ENCODE measurements at places on chromosomes 2 and 18.

DNA sequence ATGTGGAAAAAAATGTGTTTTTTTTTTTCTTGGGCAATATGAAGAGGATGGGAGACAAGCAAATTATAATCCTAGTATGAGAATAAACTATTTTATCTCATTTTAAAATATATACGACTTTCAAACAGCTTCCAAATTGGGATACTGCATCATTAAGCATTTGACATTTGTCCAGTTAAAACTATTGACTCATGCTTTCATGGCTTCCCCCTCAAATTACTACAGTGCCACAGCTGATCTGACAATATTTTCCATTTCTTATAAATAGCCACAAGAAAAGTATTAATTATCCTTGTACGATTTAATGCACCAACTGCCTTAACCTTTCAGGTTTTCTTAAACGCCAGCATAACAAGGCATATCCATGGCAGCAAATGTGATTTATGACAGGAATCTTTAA lies 1134.8 kb upstream of the ZEB2 start:
- DNase-seq: no peak

GRCh38 chr2:161981679-161982250 lies 92.2 kb downstream of the DPP4 start:
- peak; percentile 85 for DNase-seq

- no peak for DNase-seq
These were observed 125.8 kb upstream of the GAREM1 start for GRCh38 chr18:32596501-32596900.

- DNase-seq: no peak
These were observed 49.0 kb upstream of the BIN1 start for GRCh38 chr2:127155947-127156346.

- DNase-seq: no peak
These were observed 5.4 kb upstream of the CHRNG start for GRCh38 chr2:232533944-232534710.

DNA sequence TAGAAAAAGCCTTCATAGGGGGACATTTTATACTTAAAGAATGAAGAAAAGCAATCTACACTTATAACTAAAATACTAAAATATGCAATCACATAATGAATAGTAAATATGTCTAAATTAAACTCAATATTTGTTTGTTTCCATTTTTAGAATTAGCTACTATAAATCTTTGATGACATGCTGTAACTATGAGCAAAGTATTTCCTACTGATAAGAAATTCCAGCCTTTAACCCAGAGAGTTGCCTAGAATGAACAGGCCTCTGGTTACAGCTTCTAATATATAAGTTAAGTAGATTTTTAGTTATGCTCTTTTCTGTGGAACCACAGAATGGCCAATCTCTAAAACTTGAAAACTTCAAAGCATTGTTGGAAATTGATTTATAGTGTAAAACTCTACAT lies 1465.6 kb upstream of the ZEB2 start:
- DNase-seq: no peak

DNA sequence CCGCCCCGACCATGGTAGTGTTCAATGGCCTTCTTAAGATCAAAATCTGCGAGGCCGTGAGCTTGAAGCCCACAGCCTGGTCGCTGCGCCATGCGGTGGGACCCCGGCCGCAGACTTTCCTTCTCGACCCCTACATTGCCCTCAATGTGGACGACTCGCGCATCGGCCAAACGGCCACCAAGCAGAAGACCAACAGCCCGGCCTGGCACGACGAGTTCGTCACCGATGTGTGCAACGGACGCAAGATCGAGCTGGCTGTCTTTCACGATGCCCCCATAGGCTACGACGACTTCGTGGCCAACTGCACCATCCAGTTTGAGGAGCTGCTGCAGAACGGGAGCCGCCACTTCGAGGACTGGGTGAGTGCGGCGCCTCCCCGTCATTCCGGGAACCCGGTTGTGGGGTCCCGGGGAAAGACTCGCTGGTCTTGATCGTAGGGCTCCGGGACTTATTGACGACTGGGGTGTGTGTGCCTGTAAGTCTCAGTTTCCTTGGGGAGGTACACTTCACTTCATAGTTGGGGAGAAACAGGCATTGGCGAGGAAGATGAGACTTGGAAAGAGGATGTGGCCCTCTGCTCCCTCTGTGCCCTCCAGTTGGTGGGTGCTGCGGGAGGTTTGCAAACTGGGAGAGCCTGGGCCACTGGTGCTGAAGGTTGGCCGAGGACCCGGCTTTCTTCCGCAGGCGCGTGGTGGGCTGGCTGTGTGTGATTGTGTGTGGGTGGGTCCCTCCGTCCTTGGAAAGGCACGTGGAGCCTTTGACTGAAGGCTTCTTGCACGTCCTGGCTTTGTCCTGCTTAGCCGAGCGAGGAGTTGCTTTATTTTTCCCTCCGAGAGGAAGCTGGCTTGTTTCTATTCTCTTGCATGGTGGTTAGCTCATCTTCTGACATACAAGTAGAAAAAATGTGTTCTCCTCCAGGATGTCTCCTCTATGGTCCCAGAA lies 886 bp downstream of the PRKCE start:
- DNase-seq: no peak

DNA sequence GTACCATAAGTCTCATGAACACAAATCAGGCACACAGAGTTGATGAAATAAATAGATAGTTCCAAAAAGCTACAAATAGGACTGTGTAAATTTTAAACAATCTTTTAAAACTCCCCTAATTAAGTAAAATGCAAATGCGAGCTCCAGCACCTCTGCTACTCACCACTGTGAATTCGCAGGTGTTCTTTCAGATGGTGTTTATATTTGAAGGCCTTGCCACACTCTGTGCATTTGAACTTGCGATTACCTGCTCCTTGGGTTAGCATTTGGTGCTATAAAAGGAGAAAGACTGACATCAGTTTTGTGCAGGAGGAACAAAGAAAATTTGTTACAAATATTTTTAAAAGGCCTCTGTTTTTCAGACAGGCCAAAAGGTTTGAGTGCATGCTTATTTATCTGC lies 118.9 kb downstream of the ZEB2 start:
- no peak for DNase-seq

GRCh38 chr2:141280037-141280436 lies 850.8 kb downstream of the LRP1B start:
- DNase-seq: no peak

DNA sequence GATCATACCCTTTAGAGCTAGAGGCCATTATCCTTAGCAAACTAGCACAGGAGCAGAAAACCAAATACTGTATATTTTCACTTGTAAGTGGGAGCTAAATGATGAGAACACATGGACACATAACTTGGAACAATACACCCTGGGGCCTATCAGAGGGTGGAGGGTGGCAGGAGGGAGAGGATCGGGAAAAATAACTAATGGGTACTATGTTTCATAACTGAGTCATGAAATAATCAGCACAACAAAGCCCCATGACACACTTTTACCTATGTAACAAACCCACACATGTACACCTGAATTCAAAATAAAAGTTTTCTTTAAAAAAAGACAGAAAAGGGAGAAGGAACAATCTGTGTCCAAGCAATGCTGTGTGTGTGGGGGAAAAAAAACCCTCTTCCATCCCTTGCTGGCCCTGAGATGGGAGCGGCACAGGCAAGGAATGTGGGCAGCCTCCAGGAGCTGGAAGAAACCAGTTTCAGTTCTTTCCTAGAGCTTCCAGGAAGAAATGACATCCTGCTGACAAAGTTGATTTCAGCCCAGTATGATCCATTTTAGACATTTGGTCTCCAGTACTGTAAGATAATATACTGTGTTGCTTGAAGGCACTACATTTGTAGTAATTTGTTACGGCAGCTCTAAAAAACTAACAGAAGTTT lies 458.7 kb upstream of the CNTNAP5 start:
- DNase-seq: no peak

- no peak for DNase-seq
These were observed 13.2 kb downstream of the SERPINE2 start for GRCh38 chr2:224025874-224026273.
